ENCODE measurements at places on chromosomes 6 and 20.

DNA sequence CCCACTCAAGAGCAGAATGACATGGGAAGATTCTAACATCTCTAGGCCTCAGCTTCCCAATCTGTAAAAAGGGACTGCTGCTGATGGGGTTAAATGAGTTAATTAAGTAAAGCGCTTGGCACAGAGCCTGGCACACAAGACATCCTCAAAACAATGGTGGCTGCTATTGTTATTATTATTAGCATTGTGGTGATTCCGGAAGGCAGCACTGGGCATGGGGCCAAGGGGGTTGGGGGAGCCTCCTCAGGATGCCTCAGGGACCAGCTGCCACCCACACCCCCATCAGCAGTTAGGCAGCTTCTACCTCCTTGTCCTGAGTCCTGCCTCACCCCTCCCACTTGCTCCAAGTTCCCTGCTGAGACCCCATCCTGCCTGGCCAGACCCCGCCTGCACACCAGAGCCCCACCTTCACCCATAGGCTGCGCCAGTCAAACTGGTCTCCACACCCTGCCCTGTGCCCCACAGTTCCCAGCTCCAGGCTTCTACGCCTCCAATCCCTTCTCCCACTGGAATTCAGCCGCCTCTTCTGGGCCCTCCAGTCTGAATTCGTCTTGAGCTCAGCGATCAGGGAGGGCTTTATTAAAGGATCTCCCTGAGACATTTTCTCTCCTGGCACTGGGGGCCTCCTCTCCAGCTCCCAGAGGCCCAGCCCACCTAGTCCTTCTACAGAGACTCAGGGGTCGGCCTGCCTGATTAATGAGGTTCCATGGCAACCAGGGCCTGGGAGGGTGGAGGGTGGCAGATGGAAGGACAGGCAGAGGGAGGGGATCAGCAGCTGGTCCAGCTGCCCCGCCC is 1.5 kb downstream of the E2F1 start:
- H3K27me3 ChIP-seq = no peaks in the 10 kb centered on the region
- no peaks in the 10 kb centered on the region for H3K36me3 ChIP-seq
- H3K4me1 ChIP-seq = peaks cover 6% of the 10 kb centered on the region
- H3K27ac ChIP-seq = no peak overlapping the region
- no peak overlapping the region for H3K4me3 ChIP-seq

DNA sequence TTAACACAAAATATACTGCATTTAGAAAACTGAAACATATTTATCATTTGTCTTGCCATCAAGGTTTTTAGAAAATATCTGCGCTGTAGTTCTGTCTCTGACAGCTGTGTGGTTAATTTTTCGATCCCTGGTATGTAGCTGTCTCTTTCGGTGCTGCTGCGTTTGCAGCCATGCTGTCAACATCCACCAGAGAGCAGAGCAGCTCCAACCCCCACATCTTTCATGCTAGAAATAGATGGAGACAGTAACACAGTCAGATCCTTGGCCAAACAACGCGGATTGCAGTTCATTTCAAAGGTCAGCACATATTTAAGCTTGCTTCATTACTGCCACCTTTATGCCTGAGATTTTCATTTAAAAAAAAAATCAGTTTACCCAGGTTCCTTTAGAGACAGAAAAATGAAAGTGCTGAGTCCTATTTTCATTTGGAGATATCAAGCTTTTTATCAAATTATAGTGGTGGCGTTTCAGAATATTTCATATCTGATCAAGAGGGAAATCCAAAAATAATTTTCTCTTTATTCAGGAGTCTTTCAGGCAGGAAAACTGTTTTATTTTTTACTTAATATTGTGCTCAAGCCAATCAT is 157.7 kb upstream of the MMS22L start:
- DNase-seq = peak; percentile 40
- H3K27me3 ChIP-seq = no peaks in the 10 kb centered on the region
- H3K27ac ChIP-seq = no peak overlapping the region
- H3K36me3 ChIP-seq = no peaks in the 10 kb centered on the region
- H3K4me1 ChIP-seq = no peaks in the 10 kb centered on the region

DNA sequence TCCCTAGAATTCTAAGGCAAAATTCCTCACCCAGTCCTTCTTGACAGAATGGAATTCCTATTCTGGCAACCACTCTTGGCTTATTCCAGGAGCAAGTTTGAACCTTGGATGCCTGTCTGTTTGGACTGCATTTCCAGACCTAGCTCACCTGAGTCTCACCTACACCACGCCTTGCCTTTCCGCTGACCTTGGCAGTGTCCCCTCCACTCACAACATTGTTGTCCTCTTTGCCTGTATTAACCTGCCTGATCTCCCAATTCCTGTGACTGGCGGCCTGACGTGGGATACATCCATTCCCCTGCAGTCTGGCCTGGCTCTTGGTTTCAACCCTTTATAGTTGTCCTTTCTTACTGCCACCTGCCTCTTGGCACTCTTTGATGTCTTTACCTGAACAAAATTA is 281.4 kb upstream of the SOX4 start:
- H3K27ac ChIP-seq = no peak overlapping the region

- H3K27me3 ChIP-seq = no peaks in the 10 kb centered on the region
- no peaks in the 10 kb centered on the region for H3K36me3 ChIP-seq
Measured at GRCh38 chr20:5513975-5514516, 197.3 kb upstream of the PROKR2 start.
